ENCODE measurements at places on chromosomes 1 and 21.

- peak; percentile 54 for DNase-seq
These were observed 314.4 kb upstream of the VAMP3 start for GRCh38 chr1:7456722-7457082.

GRCh38 chr1:164716992-164717703, 158.2 kb downstream of the PBX1 start:
- no peak for DNase-seq

DNA sequence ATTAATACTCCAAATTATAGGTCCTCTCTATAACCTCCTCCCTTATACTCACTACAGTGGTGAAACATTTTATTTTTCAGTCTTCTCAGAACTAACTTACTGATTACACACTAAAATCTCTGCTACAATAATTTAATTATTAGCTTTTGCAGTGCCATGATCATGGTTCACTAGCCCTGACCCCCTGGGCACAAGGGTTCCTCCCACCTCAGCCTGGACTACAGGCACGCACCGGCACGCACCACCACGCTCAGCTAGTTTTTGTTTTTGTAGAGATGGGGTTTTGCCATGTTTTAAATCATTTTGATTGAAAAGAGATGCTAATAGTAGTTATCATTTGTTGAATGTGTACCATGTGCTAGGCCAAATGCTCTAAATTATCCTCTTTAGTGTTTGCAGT, 6.3 kb downstream of the PATJ start:
- DNase-seq = no peak

DNA sequence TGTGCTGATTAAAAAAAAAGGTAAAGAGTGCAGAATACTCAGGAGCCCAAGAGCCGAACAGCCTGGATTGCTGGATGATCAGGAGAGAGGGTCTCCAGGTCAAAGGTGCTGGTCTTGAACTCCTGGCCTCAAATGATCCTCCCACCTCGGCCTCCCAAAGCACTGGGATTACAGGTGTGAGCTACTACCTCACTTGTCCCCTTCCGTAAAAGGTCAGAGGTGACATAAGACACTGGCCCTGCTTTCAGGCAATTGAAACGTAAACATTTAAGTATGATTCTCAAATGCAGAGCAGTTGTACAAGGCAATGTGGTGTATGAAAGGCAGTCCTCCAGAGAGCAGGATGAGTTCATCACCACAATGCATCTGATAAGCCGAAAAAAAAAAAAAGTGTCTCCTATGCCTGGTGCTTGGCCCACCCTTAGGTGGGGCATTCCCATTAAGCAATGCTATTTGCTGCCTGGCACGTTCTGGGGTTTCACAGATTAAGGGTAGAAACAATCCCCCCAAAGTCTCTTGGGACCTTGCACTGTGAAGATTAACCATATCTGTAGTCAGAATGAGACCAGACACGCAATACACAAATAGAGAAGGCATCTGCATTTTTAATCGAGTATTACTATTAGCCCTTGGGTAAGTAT, 47.7 kb downstream of the PARP1 start:
- no peak for DNase-seq

GRCh38 chr1:10639011-10639774, 157.3 kb downstream of the CASZ1 start:
- DNase-seq = no peak

Data from glutamatergic neuron (in vitro differentiated cells).